CD8-positive, alpha-beta T cell (primary cell): ENCODE measurements at places on chromosomes 7 and 10. TPM values are rescaled to one million over a fixed set of nuclear protein-coding genes. Genes with fewer than 3 reads are reported as not detected.

The IRF5 gene
- 0.61 TPM for total RNA-seq

The DENND2A gene
- 0.27 TPM for total RNA-seq

The CCDC186 gene
- 67.7 TPM for total RNA-seq

The IFIT1 gene
- 1.9 TPM for total RNA-seq

The CALHM1 gene
- total RNA-seq, result not detected

The ACBD7 gene
- 0.86 TPM for total RNA-seq

The R3HCC1L gene
- 13.6 TPM for total RNA-seq

The RAB19 gene
- total RNA-seq, result 4.2 TPM
